ENCODE measurements at places on chromosomes 16 and 17.

DNA sequence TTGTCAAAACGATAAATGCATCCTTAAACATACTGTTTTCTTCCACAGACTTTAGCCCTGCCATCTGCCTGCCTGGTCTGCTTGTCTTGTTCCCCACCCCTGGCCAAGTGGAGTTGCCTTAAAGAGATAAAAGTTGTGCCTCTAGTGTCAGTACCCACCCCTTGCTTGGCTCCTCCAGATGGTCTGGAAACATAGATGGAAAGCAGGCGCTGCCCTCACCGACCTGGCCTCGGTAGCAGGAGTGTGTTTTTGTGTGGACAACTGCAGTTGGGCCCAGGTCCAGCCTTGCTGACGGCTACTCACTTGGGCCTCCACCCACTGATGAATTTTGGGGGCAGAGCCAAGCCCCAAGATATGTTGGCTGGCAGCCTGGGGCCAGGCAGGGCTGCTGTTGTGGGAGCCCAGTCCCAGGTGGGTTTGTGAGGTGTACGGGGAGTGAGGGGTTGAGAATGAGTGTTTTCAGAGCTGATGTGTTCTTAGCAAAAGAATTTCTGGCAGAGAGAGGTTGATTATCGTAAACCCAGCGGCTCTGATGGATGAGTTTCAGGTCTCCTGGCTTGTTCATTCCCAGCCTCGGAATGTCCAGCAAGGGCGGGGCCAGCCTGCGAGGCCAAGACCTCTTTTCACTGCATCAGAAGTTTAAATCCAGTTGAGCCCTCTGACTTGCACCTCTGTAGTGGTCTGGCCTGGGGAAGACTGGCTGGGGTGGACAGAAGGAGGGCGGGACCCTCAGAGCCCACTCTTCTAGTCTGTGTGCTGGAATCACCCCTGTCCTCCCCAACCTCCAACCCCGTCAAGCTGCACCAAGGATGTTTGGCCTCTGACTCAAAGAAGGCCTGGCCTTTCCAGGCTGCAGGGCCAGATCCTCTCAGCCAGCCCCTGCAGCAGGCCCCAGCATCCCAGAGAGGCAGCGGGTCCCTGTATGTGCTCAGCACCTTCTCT is 179.7 kb downstream of the RAB11FIP4 start:
- no peak for DNase-seq

- DNase-seq: no peak
These were observed 70.3 kb downstream of the CMC2 start for GRCh38 chr16:80936410-80936809.

- peak; percentile 84 for DNase-seq
These were observed 57.9 kb upstream of the MAF start for GRCh38 chr16:79658301-79659033.

DNA sequence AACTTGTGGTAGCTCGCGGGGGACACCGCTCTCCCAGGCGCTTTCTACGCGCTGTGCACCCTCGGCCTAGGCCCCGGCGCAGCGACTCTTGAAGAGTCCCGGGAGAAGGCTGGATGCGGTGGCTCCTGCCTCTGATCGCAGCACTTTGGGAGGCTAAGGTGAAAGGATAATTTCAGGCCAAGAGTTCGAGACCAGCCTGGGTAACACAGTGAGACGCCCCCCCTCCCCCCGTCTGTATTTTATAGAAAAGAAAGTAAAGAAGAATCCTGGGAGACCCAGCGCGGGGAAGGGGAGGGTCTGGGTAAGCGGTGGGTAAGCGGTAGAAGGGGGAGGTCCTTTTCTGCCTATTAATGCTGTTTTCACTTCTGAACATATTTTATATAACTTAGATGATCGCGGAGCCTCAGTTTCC is 486 bp upstream of the PLLP start:
- DNase-seq: no peak
